ENCODE measurements at places on chromosomes 12 and 14.

DNA sequence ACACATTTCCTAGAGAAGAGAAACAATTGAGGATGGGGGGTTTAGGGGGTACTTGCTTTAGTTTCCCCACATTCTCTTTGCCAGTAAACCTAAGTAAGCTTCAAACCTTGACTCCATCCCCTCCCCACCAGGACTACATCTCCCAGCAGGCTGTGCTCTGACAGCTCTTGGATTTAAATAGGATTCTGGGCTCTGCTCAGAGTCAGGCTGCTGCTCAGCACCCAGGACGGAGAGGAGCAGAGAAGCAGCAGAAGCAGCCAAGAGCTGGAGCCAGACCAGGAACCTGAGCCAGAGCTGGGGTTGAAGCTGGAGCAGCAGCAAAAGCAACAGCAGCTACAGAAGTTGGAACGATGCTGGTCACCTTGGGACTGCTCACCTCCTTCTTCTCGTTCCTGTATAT is 20.6 kb downstream of the RDH12 start:
- peak; percentile 31 for DNase-seq

- DNase-seq, result no peak
These were observed 225.3 kb upstream of the ATP2B1 start for GRCh38 chr12:89933911-89934310.

GRCh38 chr14:61482348-61483206 is 161.2 kb downstream of the PRKCH start:
- no peak for DNase-seq

- DNase-seq, result no peak
These were observed 190.9 kb downstream of the ETV6 start for GRCh38 chr12:11840366-11840765.

GRCh38 chr14:65092349-65092748 is 10.0 kb downstream of the MAX start:
- no peak for DNase-seq

GRCh38 chr12:63325757-63326156 is 174.8 kb upstream of the AVPR1A start:
- DNase-seq, result no peak

- no peak for DNase-seq
These were observed 172.0 kb upstream of the PELI2 start for GRCh38 chr14:55946231-55946630.

- no peak for DNase-seq
These were observed 470 bp upstream of the RPL6 start for GRCh38 chr12:112409906-112410244.

DNA sequence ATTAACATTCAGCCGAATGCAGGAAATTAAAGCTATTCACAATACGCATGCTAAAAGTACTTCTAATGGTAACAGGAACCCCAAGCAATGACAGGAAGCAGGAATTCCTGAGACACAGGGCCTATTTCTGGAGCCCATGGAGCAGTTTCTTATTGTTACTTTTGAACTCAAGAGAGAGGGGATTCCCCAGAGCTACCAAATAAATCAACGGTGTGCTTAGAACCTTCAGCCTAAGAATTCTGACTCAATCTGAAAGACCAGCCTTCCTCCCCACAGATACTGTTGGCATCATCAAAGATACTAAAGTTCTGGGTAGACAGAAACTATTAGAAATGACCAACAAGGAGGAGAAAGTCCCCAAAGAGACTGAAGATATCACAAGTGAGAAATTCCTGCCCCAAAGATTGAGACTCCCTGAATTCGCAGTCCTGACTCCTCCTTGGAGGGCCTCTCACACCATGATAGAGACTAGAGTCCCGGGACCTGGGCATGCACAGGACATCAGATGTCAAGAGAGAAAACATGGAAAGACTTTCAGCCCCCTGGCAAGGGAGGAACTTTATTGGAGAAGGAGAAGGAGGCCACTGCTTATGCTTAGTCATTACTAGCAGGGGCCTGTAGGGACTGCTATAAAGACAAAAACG is 32.7 kb downstream of the RTRAF start:
- DNase-seq, result no peak

DNA sequence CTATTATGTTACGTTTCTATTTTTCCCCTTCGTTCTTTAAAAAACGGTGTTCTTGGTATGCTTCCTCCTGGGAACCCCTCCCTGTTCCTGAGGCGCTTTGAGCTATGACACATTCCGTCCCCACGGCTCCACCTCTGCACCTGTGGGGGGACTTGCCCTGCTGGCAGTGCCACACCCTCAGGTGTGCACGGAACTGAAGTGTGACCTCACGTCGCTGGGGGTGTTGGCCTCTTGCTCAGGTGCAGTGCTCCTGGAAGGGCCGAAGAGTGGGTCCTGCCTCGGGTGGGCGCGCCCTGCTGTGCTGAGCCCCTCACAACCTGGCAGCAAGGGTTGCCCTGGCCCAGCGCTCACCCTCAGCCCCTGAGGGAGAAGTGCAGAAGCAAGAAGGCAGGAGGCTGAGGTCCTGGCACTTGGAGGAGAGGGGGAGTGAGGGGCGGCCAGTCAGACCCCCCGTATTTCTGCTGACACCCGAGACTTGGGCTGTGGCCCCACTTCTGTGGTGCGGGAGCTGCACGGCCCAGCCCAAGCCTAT is 4.9 kb downstream of the AMN start:
- no peak for DNase-seq

GRCh38 chr12:85975716-85976115 is 101.6 kb downstream of the NTS start:
- DNase-seq, result no peak

DNA sequence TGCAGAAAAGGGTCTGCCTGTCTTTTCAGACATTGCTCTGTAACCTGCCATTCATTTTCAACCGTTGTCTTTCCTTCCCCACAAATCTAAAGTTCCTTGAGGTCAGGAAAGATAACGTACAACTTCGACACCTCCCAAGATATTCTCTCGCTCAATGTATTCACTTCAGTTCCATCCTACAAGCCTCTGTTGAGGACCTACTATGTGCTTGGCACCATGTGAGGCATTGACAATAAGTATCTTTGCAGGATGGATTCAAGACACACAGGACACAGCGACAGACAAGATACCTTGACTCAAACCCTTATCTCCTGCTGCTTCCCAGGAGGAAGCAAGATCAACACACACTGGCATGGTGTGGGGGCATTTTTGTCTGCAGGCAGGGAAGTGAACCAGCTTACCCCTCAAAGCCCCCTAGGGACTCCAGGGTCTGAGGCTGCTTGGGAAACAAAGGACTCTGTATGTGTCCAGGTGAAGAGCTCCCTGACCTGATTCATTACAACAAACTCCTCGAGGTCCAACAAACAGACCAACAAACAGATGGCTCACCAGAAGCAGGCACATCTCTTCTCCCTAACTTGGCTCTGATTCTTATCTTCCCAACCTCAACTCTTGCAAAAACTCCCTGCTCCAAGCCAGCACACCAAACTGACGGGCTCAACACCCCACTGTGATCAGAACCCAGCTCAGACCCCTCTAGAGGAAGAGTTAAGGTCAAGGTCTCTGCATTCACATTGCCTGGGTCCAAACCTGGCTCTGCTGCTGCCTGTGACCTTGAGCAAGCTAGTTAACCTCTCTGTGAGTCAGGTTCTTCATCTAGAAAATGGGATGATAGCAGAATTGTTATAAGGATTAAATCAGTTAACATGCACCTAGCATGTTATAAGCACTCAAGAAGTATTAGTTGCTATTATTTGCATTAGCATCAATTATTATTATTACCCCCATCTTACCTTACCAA is 6.3 kb downstream of the NUAK1 start:
- DNase-seq, result peak; percentile 12

DNA sequence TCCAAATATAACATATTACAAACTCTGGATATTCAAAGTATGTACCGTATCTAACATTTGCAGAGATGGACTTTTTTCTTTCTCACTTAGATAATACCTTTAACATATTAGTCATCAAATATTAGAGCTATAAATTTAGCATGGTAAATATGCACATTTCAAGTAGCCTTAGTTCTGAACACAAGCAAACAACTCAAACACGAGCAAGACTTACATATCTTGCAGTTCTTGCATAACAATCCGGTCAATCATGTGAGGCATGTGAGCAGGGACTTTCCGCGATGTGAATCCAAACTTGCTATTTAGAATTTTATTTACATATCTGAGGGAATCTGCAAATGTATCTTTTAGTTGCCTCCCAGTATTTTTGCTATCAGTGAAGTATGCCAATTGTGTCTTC is 22.1 kb upstream of the SYCP3 start:
- no peak for DNase-seq

DNA sequence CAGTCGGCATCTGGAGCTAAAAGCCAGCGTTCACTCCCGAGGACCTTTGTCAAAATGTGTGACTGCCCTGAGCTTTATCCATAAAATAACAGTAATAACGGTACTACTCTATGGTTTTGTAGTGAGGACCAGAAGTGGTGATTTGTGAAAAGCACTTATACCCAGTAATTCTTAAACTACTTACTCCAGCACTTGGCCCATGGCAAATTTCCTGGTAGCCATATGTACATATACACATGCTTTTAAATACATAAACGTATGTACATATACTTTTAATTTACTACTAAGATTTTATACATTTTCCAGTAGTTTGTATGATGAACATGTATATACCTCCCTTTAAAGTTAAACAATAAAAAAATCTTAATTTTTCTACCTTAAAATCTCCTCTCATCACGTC is 163.8 kb upstream of the TMEM132C start:
- no peak for DNase-seq

DNA sequence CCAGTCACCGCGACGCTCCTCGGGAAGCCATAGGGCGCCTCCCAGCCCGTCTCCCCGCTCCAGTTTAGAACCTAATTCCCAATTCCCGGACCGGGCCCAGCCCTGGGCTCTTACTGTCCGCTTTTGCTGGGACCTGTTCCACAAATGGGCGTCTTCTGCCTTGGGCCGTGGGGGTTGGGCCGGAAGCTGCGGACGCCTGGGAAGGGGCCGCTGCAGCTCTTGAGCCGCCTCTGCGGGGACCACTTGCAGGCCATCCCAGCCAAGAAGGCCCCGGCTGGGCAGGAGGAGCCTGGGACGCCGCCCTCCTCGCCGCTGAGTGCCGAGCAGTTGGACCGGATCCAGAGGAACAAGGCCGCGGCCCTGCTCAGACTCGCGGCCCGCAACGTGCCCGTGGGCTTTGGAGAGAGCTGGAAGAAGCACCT is 797 bp downstream of the UNG start:
- no peak for DNase-seq

DNA sequence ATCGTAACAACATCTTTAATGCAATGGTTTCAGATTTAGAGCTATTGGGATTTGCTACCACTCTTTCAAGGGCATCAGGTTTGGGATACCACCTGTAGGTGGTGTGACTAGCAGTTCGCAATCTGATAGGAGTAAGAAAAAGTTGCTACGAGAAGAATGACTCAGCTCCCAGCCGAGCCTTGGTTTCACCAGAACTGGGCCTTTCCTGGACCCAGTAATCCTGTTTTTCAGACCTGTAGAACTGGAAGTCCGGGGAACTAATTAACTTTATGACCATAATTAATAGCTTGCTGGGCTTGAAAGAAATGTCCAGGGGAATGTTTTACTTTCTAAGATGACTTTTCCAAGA is 770 bp downstream of the ABHD4 start:
- no peak for DNase-seq

GRCh38 chr12:105091476-105092206 is 7.4 kb upstream of the ALDH1L2 start:
- no peak for DNase-seq

GRCh38 chr12:6950401-6950801 is 755 bp upstream of the PTPN6 start:
- no peak for DNase-seq

DNA sequence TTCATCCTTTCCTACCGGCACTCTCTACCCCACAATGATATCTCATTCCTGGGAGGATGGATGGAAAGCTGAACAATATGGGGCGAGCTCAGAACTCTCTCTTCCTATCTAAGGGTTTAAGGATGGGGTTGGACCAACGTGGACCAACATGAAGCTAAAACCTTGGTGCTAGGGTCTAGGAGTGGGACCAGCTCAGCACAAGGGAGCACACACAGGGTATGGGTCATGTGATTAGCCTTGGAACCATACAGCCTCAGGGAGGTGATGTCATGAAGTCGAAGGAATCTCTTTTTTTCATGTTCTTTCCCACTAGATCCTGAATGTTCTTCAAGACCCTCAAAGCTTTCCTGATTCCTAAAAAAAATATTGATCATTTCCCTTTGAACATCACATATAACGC is 3.3 kb downstream of the GUCY2C start:
- DNase-seq, result no peak

GRCh38 chr12:1474574-1475153 is 119.7 kb downstream of the FBXL14 start:
- no peak for DNase-seq

GRCh38 chr12:50786498-50787231 is 22.8 kb downstream of the ATF1 start:
- DNase-seq, result no peak

GRCh38 chr12:91603060-91603459 is 420.4 kb upstream of the DCN start:
- DNase-seq, result no peak

Data from C1 segment of cervical spinal cord (tissue), 14 donors.